Fibroblast of mammary gland (primary cell): ENCODE measurements at places on chromosomes 5 and 9.

DNA sequence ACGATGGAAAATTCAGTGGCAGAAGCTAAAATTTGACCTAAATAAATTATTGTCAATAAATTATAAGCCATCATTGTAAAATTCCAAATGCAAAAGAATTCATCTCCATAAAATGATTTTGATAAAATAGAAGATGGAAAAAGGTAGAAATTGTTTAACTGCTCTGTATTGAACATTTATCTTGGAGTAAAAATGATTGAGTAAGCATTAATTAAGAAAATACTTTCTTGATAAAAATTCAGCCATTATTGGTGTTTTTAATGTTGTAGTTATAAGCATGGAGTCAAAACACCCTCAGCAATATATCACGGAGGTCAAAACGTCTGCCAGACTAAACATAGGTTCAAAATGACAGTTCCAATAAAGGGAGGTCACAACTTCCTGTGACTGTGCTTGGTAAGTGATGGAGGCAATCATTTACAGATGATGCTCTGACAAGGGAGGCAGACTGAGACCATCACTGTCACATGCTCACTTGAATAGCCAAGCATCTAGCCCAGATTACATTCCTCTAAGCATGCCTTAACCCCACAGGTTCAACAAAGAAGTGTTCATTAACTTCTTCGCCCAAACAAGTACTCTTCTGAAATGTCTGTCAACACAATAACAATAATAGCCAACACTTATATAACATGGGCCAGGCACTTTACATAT, 69.5 kb downstream of the SH3TC2 start:
- no peak for DNase-seq

DNA sequence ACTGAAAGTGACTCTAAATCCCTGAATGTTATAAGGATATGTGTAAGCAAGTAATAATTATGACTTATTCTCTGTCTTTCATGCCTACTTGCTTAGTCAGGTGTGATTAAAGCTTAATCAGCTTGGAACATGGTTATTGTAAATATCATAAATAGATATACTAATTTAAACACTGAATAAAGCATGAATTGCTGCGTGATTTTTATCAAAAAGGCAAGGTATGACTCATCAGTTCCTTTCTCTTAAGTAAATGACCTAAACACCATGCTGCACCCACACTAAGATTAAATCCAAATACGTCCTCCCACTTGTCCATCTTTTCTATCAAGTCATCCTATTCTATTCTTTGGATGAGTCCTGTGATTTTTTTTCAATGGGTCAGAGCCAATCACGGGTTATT, 124.6 kb upstream of the MTAP start:
- DNase-seq, result peak; percentile 95

GRCh38 chr5:68318955-68319705, 103.6 kb downstream of the PIK3R1 start:
- DNase-seq, result peak; percentile 80

GRCh38 chr5:7886849-7887475, 18.0 kb downstream of the MTRR start:
- peak; percentile 61 for DNase-seq

- DNase-seq, result peak; percentile 35
These were observed 3.9 kb downstream of the RASGRF2 start for GRCh38 chr5:80963966-80964481.
